Peyer's patch (tissue), 4 donors: ENCODE measurements at places on chromosomes 2 and 18. TPM values are rescaled to one million over a fixed set of nuclear protein-coding genes. Genes with fewer than 3 reads are reported as not detected.

Gene CYP26B1
- 1.9 TPM for total RNA-seq

DNA sequence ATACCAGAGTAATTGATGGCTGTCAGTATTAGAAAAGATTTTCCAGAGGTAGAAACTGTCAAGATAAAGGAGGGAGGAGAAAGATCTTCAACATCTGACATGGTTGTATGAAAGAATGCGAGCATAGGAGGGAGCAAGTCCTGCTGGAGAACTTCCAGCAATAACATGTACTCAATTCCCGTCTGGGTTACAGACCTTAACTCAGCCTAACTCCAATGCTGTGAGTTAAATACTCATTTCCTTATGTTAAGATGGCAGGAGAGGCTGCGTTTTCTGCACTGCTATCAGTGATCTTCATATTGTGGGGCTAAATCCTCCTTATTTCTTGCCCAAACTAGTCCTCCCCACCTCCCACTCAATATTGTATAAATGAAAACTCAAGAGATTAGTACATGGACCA is 6.7 kb upstream of the CERS6 start:
- no peaks in the 10 kb centered on the region for H3K4me1 ChIP-seq
- DNase-seq = no peak
- H3K27me3 ChIP-seq = no peaks in the 10 kb centered on the region

- H3K36me3 ChIP-seq = no peaks in the 10 kb centered on the region
- no peaks in the 10 kb centered on the region for H3K27me3 ChIP-seq
- H3K4me3 ChIP-seq = no peak overlapping the region
- H3K27ac ChIP-seq = no peak overlapping the region
- DNase-seq = no peak
Measured at GRCh38 chr2:108074946-108075345, 88.6 kb downstream of the SLC5A7 start.

Gene CRYBA2
- not detected for total RNA-seq

- no peaks in the 10 kb centered on the region for H3K36me3 ChIP-seq
- H3K4me3 ChIP-seq = no peak overlapping the region
- no peak for DNase-seq
- no peak overlapping the region for H3K27ac ChIP-seq
- no peaks in the 10 kb centered on the region for H3K4me1 ChIP-seq
Measured at GRCh38 chr2:515441-516127, 161.6 kb downstream of the TMEM18 start.
